Esophagus squamous epithelium (tissue), 5 donors: ENCODE measurements at places on chromosomes 12 and 14. TPM values are rescaled to one million over a fixed set of nuclear protein-coding genes. Genes with fewer than 3 reads are reported as not detected.

FAM216A gene
- 7.1 TPM for total RNA-seq

NTN4 gene
- 22.5 TPM for total RNA-seq

RAD51AP1 gene
- total RNA-seq, result 5.8 TPM

GRCh38 chr14:30551460-30551859 lies 7.5 kb upstream of the G2E3 start:
- H3K27me3 ChIP-seq, result no peaks in the 10 kb centered on the region
- no peaks in the 10 kb centered on the region for H3K36me3 ChIP-seq
- no peak overlapping the region for H3K27ac ChIP-seq

- H3K4me3 ChIP-seq, result no peak overlapping the region
- H3K4me1 ChIP-seq, result no peaks in the 10 kb centered on the region
- no peak overlapping the region for H3K27ac ChIP-seq
Measured at GRCh38 chr14:30211326-30211725, 283.7 kb upstream of the PRKD1 start.

DNA sequence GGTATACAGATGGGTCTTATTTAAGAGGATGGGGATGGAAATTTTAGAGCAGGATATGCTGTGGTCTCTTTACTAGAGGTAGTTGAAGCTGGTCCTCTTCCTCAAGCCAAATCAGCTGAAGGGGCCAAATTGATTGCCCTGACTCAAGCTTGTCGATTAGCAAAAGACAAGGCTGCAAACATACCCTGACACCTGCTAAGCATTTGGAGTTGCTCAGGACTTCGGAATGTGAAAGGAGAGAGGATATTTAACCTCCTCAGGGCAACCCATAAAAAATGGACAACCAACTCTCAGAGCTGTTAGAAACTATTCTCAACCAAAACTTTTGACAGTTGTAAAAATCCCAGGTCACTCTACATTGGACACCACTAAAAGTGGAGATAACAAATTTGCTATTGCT lies 15.6 kb downstream of the PTGDR start:
- H3K4me1 ChIP-seq, result no peaks in the 10 kb centered on the region
- H3K4me3 ChIP-seq, result no peak overlapping the region
- DNase-seq, result no peak

DNA sequence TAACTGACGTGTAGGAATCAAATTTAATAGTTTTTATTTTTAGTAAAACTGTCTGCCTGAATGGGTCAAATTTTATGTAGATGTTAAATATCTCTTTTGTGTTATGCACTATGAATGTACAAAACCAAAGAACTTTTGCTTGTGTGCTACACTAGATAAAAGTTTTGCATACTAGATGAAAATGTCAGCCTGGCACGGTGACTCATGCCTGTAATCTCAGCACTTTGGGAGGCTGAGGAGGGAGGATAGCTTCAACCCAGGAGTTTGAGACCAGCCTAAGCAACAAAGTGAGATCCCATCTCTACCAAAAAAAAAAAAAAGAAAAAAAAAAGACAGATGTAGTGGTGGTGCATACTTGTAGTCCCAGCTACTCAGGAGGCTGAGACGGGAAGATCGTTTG lies 11.1 kb downstream of the AEBP2 start:
- peaks cover 55% of the 10 kb centered on the region for H3K4me1 ChIP-seq
- H3K36me3 ChIP-seq, result no peaks in the 10 kb centered on the region
- H3K27ac ChIP-seq, result peak overlapping the region; percentile 5
- H3K27me3 ChIP-seq, result no peaks in the 10 kb centered on the region

GRCh38 chr14:103732868-103733620 lies 17.4 kb downstream of the ZFYVE21 start:
- no peak overlapping the region for H3K4me3 ChIP-seq
- H3K27me3 ChIP-seq, result no peaks in the 10 kb centered on the region
- peaks cover 14% of the 10 kb centered on the region for H3K36me3 ChIP-seq
- H3K27ac ChIP-seq, result peak overlapping the region; percentile 92
- no peak for DNase-seq

- no peak overlapping the region for H3K4me3 ChIP-seq
- H3K27ac ChIP-seq, result no peak overlapping the region
- H3K27me3 ChIP-seq, result no peaks in the 10 kb centered on the region
- no peaks in the 10 kb centered on the region for H3K4me1 ChIP-seq
- H3K36me3 ChIP-seq, result no peaks in the 10 kb centered on the region
Measured at GRCh38 chr14:69807192-69807591, 10.2 kb upstream of the SLC10A1 start.

DNA sequence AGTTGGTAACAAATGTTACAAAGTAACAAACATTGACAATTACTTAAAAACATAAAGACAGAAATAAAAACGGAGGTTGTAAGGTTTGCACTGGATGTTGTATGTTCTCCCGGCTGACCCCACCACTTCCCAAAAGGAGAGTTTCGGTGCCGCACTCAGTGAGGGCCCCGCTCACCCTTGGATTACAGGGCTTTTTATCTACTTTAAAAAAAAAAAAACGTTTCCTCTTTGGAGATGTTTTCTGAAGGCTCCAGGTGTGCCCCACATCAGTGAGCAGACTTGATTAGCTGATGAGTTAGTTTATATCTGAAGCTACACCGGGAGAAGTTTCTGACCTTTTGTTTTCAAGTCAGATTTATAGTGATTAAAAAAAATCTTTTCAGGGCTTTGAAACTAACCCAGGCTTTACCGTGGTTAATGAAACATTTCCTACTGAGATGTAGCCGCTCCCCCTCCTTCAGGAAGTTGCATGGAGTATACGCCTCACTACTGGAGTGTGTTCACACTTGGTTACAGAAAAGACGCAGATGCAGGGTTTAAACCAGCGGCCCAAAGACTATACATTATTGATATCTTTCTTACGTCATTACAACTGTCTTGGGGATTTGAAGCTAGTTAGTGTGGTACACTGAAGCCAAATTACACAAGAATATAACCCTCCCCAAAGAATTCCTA lies 38.0 kb upstream of the BCL7A start:
- no peaks in the 10 kb centered on the region for H3K4me1 ChIP-seq
- H3K36me3 ChIP-seq, result no peaks in the 10 kb centered on the region
- no peaks in the 10 kb centered on the region for H3K27me3 ChIP-seq
- DNase-seq, result no peak
- no peak overlapping the region for H3K27ac ChIP-seq

DNA sequence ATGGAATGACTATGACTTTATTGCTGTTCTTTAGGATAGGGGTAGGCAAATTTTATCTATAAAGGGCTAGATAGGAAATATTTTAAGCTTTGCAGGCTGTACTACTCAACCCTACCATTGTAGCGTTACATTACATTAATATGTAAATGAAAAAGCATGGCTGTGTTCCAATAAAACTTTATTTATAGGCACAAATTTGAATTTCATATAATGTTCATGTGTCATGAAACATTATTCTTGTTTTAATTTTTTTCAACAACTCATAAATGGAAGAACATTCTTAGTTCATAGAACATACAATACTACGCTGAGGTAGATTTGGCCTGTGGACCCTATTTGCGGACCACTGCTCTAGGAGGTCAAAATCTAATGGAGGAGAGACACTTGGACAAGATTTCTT lies 133.7 kb downstream of the SOX5 start:
- H3K27me3 ChIP-seq, result no peaks in the 10 kb centered on the region
- H3K36me3 ChIP-seq, result no peaks in the 10 kb centered on the region
- no peak overlapping the region for H3K27ac ChIP-seq

DNA sequence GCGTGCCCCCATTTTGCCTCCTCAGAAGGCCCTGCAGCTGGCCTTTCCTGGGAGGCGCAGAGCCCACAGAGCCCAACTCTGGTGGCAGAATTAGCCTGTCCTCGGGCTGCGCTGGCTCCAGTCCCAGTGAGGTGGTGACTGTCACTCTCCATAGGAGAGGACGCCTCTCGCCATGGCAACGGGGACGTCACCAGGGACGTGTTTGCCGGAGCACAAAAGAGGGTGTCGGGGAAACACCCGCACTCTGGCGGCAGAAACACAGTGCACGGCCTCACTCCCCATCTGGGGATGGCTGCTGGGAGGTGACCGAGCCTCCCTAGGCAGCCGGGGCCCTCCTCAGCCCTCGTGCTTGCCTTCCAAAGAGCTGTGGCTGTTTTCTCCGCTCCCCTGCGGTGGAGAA lies 50.2 kb upstream of the NCOR2 start:
- peaks cover 13% of the 10 kb centered on the region for H3K4me1 ChIP-seq
- no peak for DNase-seq
- H3K27ac ChIP-seq, result no peak overlapping the region
- H3K27me3 ChIP-seq, result peaks cover 23% of the 10 kb centered on the region

DNA sequence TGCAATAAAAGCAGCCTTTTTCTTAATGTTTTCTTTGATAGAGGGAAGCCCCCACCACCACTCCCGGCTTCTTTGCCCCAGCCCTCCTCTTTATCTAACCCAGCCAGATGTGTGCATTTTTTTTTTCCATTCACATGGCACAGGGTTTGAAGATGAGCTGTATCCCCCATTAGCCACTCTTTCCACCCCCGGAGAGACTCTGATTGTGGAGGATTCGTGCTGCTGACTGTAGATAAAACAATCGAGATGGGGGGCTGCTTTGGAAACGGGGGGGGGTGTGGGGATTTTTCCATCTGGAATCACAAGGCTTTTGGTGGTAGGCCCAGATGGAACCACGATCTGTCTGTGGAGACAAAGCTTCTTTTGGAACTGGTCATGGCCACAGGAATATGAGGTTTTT lies 46.2 kb upstream of the VASH1 start:
- H3K4me1 ChIP-seq, result peaks cover 4% of the 10 kb centered on the region
- no peaks in the 10 kb centered on the region for H3K36me3 ChIP-seq
- no peak overlapping the region for H3K4me3 ChIP-seq
- H3K27me3 ChIP-seq, result no peaks in the 10 kb centered on the region
